ENCODE measurements at places on chromosomes 3 and 15. TPM values are rescaled to one million over a fixed set of nuclear protein-coding genes. Genes with fewer than 3 reads are reported as not detected.
A peak's percentile ranks its signal among the peaks of the same experiment; 100 is the strongest.

SLC41A3 gene
- 32.7 TPM for total RNA-seq

- H3K4me1 ChIP-seq = peaks cover 10% of the 10 kb centered on the region
- peaks cover 9% of the 10 kb centered on the region for H3K36me3 ChIP-seq
- H3K4me3 ChIP-seq = peak overlapping the region; percentile 92
- H3K27ac ChIP-seq = peak overlapping the region; percentile 78
- H3K27me3 ChIP-seq = no peaks in the 10 kb centered on the region
- DNase-seq = peak; percentile 34
Observed at GRCh38 chr3:5122741-5123706, 932 bp downstream of the ARL8B start.

- no peak for DNase-seq
- H3K27me3 ChIP-seq = no peaks in the 10 kb centered on the region
- 0 out of 2 replicates have a peak, but pooled peaks cover 2% of the 10 kb centered on the region for H3K36me3 ChIP-seq
Observed at GRCh38 chr3:11464356-11464755, 179.4 kb downstream of the VGLL4 start.

DNA sequence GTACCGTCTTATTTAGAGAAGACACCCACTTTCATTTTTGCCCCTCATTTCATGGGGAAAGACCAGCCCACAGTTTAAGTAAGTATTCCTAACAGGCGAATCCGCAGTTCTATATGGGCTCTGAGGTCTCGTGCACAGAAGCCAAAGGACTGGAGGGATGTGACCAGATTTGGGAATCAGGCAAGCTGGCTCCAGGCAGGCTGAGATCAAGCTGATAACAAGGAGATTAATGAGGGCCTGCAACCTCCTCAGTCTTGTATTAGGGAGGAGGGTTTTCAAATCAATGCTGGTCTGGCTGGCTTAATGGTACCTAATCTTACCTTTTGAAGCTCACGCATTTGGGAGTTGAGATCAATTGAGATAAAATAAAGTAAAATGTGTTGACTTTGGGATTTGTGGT, 15.3 kb downstream of the ST8SIA2 start:
- no peak for DNase-seq
- no peak overlapping the region for H3K4me3 ChIP-seq
- H3K36me3 ChIP-seq = no peaks in the 10 kb centered on the region
- peaks cover 18% of the 10 kb centered on the region for H3K4me1 ChIP-seq

- no peaks in the 10 kb centered on the region for H3K27me3 ChIP-seq
- no peak for DNase-seq
- no peaks in the 10 kb centered on the region for H3K4me1 ChIP-seq
- no peak overlapping the region for H3K27ac ChIP-seq
- H3K4me3 ChIP-seq = no peak overlapping the region
- no peaks in the 10 kb centered on the region for H3K36me3 ChIP-seq
Observed at GRCh38 chr3:49657208-49657915, 16.8 kb upstream of the APEH start.

DNA sequence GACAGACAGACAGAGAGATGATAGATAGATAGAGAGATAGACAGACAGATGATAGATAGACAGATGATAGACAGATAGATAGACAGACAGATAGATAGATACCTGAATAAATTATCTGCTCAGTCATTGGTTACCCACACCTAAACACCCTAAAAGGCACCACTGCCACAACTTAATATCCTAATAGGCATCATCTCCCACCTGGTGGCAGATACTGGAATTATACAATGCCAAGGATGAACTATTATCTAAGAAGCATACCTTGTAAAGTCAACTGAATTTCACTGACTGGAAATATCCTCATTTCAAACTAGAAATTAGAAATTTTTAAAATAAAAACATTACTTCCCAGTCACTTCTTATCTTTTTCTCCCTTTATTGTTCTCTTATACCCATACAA, 19.4 kb upstream of the ATP8B4 start:
- DNase-seq = no peak
- H3K4me3 ChIP-seq = no peak overlapping the region
- H3K4me1 ChIP-seq = peaks cover 36% of the 10 kb centered on the region
- H3K27ac ChIP-seq = no peak overlapping the region

DNA sequence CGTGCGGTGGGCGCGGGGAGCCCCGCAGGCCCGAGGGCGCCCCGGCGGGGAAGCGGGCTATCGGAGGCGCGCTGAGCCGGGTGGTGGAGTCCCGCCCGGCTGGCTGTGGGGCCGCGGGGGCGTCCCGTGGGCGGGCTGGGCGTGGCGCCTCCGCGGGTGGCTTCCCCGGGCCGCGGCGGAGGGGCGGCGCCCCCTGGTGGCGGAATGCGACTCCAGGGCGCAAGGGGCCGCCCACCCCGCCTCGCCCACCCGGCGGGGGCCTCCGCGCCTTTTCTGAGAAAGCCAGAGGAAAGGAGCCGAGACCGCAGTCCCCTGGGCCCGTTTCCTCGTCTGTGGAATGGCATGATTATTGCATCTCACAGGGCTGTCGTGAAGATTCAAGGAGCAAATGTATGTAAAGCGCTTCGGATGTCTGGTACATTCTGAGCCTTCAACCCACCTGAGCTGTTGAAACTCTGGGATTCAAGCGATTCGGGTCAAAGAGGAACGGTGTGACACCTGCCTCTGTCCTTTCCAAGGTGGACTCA, 31.9 kb upstream of the RAB6B start:
- peak; percentile 53 for DNase-seq
- no peaks in the 10 kb centered on the region for H3K36me3 ChIP-seq
- peaks cover 19% of the 10 kb centered on the region for H3K4me1 ChIP-seq
- no peaks in the 10 kb centered on the region for H3K27me3 ChIP-seq
- H3K27ac ChIP-seq = peak overlapping the region; percentile 82

GRCh38 chr3:108897883-108898282, 55.8 kb downstream of the GUCA1C start:
- no peaks in the 10 kb centered on the region for H3K4me1 ChIP-seq
- H3K36me3 ChIP-seq = no peaks in the 10 kb centered on the region
- no peak overlapping the region for H3K27ac ChIP-seq
- H3K27me3 ChIP-seq = no peaks in the 10 kb centered on the region
- DNase-seq = no peak
- H3K4me3 ChIP-seq = no peak overlapping the region

DNA sequence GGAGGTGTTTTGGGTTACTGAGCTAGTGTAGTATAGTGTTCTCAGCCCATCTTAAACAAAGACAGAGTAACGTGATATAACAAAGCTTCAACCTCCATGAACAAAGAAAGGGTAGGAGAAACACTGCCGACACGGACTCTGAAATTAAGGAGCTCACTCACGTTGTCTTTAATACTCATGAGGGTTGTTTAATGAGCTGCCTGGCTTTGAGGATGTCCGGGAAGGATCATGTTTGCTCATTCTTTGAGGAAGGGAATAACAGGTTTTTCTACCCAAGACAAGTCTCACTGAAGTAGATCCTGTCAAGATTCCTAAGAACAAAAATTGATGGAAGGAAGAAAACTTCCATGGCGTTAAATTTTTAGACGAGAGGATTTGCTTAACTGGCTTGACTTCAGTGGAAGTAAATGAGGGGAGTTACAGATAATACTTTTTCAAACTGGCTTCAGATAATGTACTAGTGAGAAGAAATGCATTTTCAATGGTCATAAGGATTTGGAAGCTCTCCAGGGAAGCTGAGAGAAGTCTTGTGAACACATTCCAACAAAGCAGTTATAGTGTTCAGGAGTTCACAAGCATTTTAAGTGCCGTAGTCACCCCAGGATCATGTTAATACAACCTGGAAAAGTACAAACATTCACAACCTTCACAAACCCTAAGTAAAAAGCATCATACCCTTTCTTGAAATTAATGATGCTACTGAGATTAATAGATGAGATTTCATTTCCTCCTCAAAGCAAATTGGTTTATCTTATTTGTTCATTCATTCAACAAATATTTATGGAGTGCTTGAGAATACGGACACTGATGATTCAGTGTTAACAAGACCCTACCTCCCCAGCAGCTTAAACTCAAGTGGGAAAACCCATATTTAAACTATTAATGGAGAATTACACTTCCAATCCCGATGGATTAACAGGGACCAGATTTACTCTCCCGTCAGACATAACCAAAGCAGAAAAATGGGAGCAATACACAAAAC, 101.5 kb downstream of the SHQ1 start:
- no peaks in the 10 kb centered on the region for H3K27me3 ChIP-seq
- DNase-seq = peak; percentile 21

- no peak overlapping the region for H3K27ac ChIP-seq
- no peaks in the 10 kb centered on the region for H3K27me3 ChIP-seq
- H3K4me1 ChIP-seq = peaks cover 19% of the 10 kb centered on the region
- no peak for DNase-seq
Observed at GRCh38 chr15:71677766-71678165, 132.6 kb upstream of the NR2E3 start.

- no peak overlapping the region for H3K4me3 ChIP-seq
- H3K4me1 ChIP-seq = no peaks in the 10 kb centered on the region
- no peaks in the 10 kb centered on the region for H3K27me3 ChIP-seq
- no peak overlapping the region for H3K27ac ChIP-seq
Observed at GRCh38 chr3:156586905-156587759, 32.2 kb upstream of the SSR3 start.

DNA sequence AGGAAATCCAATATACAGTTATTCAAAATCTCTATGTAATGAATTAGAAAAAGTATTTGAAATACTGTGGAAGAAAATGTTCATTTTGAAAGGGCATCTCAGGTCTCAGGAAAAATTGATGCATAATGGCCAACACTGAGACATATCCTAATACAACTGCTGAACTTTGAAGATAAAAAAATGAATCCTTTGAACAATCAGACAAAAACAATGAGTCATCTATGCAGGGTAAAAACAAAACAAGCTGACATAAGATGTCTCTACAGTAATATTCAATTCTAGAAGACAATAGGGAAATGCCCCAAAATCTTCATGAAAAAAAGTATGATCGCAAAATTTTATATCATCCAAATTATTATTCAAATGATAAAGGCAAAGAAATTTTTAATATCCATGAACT, 34.0 kb upstream of the ZNF280D start:
- no peak overlapping the region for H3K4me3 ChIP-seq
- H3K36me3 ChIP-seq = no peaks in the 10 kb centered on the region
- H3K27me3 ChIP-seq = no peaks in the 10 kb centered on the region
- 0 out of 2 replicates have a peak, but pooled peaks cover 4% of the 10 kb centered on the region for H3K4me1 ChIP-seq
- no peak overlapping the region for H3K27ac ChIP-seq

- H3K27me3 ChIP-seq = no peaks in the 10 kb centered on the region
- H3K27ac ChIP-seq = peak overlapping the region; percentile 65
- H3K36me3 ChIP-seq = peaks cover 5% of the 10 kb centered on the region
- DNase-seq = no peak
- no peak overlapping the region for H3K4me3 ChIP-seq
- H3K4me1 ChIP-seq = peaks cover 86% of the 10 kb centered on the region
Observed at GRCh38 chr3:127764841-127765362, 57.4 kb downstream of the MGLL start.

DNA sequence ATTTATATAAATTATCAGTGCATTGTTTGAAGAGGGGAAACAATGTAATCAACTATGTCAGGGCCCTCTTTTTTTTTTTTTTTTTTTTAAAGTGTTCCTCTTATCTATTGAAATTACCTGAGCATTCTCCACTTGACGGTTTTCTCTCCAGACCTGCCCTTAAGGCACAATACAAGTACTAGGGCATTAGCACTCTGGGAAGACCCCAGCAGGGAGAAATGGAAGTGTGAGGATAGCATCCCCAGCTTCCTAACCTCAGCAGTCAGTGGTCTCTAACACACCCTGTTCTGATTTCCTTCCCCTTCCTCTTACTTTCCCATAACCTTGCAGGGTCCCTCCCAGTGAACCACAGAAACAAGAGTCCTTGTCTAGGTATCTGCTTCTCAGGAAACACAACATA, 458.3 kb upstream of the ARL6 start:
- H3K4me1 ChIP-seq = no peaks in the 10 kb centered on the region
- no peak overlapping the region for H3K27ac ChIP-seq
- no peak for DNase-seq
- no peaks in the 10 kb centered on the region for H3K27me3 ChIP-seq
- H3K36me3 ChIP-seq = no peaks in the 10 kb centered on the region
- H3K4me3 ChIP-seq = no peak overlapping the region

GRCh38 chr3:128933922-128934253, 54.5 kb downstream of the ACAD9 start:
- no peak overlapping the region for H3K4me3 ChIP-seq
- H3K27me3 ChIP-seq = no peaks in the 10 kb centered on the region
- H3K27ac ChIP-seq = no peak overlapping the region
- H3K4me1 ChIP-seq = no peaks in the 10 kb centered on the region
- DNase-seq = no peak
- no peaks in the 10 kb centered on the region for H3K36me3 ChIP-seq

DNA sequence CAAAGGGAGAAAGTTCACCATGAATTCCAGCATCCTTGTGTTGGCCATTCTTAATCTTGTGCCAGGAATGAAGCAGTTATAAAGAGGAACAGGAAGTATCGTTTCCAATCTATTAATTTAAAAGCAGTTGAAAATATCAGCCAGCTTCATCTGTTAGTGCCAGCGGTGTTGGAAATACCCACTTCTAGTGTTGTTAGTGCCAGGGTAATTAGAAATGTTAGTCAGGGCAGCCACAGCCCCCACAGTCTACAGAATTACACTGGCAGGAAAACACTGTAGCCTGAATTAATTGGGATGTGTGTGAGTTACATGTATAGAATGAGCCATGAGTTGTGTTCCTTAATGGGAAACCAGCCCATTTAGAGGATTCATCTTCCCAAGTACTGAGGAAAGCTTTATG, 127.8 kb downstream of the GHSR start:
- peaks cover 74% of the 10 kb centered on the region for H3K36me3 ChIP-seq
- no peak overlapping the region for H3K4me3 ChIP-seq
- peaks cover 45% of the 10 kb centered on the region for H3K4me1 ChIP-seq
- no peak for DNase-seq
- H3K27ac ChIP-seq = no peak overlapping the region
- no peaks in the 10 kb centered on the region for H3K27me3 ChIP-seq

GRCh38 chr15:94286583-94286982, 55.2 kb downstream of the MCTP2 start:
- H3K27ac ChIP-seq = no peak overlapping the region
- no peaks in the 10 kb centered on the region for H3K36me3 ChIP-seq
- DNase-seq = no peak
- H3K4me1 ChIP-seq = no peaks in the 10 kb centered on the region
- H3K4me3 ChIP-seq = no peak overlapping the region

PLA2G4B gene
- 2.7 TPM for total RNA-seq

GRCh38 chr3:181753391-181753790, 41.7 kb downstream of the SOX2 start:
- DNase-seq = no peak
- no peaks in the 10 kb centered on the region for H3K36me3 ChIP-seq
- no peak overlapping the region for H3K27ac ChIP-seq
- no peak overlapping the region for H3K4me3 ChIP-seq
- peaks cover 18% of the 10 kb centered on the region for H3K4me1 ChIP-seq
- no peaks in the 10 kb centered on the region for H3K27me3 ChIP-seq

SEMA7A gene
- 5.2 TPM for total RNA-seq

All from SJSA1 (cell line).